ENCODE measurements at places on chromosomes 3 and 15.

DNA sequence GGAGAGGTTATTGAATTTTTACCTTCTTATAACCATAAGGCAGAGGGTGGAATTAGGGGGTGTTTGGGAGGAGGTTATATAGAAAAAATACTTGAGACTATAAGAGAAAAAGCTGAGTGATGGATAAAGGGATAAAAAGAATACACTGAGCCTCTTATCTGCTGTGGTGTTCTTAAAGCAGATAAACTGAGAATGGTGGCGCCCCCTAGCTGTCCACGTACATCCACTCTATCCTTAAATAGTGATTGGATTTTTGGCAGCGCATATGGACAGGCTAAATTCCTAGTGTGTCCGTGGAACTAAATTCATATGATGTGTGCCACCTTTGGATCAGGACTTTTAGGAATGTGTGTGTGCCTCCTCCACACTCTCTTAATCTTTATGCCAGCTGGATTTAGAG, 121.1 kb downstream of the OXSM start:
- peak; percentile 21 for DNase-seq

- DNase-seq = no peak
Measured at GRCh38 chr3:56347219-56347871, 120.9 kb downstream of the ERC2 start.

GRCh38 chr3:150495563-150496168, 50.6 kb downstream of the SERP1 start:
- DNase-seq = no peak

- DNase-seq = no peak
Measured at GRCh38 chr3:42851228-42851834, 24.3 kb downstream of the CYP8B1 start.

- no peak for DNase-seq
Measured at GRCh38 chr3:140177943-140178342, 243.0 kb downstream of the CLSTN2 start.

GRCh38 chr3:180295811-180296210, 259.1 kb upstream of the PEX5L start:
- no peak for DNase-seq

GRCh38 chr3:29324180-29324651, 43.3 kb downstream of the RBMS3 start:
- DNase-seq = no peak

DNA sequence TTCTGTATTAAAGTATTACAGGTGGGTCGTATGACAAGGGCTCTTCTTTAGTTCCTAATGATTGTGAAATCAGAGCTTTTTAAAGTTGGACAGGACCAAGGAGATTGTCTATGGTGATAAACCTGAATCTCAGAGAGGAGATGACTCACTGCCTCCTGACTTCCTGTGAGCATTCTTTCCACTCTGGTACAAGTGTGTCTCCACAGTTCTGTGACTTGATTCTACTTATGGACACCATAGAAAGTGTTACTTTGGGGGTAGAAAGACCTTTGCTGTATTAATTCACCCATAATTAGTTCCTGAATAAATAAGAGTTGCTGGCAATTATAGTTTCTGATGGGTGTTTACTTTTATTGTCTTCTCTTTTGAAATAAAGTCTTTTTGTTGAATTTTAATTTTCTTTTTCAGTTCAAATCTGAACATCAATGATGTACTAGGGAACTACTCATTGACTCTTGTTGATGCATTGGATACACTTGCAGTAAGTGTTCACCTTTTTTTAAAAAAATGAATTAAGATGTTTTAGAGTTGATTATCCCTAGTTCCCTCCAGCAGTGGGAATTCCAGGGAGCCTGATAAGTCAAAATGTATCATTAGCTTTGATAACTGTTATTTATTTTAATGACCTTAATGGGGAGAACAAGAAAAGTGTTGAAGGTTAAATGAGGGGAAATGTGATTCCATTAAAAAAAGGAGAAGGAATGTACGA, 7.4 kb downstream of the EDEM1 start:
- DNase-seq = peak; percentile 34

DNA sequence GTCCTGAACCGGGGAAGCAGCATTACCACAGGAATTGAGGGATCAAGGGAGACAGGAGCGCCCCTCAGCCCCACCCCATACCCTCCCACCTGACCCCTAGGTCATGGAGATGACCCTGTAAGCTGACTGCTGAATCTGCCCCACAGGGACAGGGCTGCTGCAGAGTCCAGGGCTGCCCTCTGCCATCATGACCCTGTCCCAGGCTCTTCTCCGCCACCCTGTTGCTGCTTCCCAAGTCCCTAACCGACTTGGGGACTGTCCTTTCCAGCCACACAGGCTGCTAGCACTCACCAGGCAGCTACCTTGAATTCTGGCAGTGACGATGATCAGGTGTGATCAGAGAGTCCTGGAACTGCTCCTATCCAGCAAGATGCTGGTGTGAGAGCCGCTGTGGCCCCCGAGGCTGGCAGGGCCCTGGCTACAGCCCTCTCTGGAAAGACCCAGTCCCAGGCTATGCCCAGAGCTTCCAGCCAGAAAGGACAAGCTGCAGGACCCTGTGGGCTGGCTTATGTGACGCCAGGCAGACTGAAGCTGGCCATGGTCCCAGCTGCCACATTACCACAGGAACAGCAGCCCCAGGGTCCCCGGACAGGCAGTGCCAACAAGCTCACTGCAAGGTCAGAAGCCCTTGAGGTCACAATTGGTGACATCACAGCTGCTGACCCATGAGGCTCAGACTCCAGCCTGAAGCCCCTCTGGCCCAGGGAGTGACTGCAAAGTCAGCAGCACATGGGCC, at the start of gene C3orf22:
Gene C3orf22, minus strand, starts transcription at position 597 of the 736 bp plus-strand sequence. CDS start 5,542 bp downstream, outside the sequence.
- no peak for DNase-seq

- DNase-seq = peak; percentile 62
Measured at GRCh38 chr3:122560680-122561079, 3.4 kb downstream of the PARP9 start.

DNA sequence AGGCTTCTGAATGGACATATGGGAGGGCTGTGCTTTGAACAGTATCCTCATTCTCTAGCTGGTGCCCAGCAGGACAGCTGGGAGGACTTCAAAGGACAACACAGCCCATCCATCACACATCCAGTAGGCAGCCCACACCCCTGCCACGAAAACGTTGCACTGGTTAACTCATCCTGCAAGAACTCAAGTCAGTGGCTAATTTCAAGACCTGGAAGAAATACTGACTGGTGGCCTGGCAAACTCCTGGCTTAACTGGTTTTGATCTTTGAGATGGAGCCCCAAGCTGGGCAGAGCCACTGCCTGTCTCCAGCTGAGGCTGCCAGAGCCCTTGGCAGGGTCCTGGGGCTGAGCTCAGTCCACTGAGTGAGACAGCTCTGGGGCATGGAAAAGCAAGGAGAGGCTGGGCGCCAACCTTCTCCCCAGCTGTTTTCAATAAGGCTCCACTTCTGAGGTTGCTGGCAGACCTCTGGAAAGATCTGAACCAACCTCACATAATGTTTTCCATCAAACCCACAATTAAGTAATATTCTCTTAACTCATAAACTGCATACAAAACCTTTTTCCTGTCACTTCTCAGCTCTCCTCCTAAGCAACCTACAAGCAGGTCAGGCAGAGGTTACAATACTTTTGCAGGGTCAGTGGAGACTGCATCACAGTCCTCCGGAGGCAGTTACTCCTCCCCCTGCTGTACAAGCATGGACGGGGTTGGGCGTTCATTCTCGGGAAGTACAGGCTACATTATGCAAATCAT, 110.3 kb downstream of the MYLK start:
- no peak for DNase-seq

- no peak for DNase-seq
Measured at GRCh38 chr15:88617790-88618189, 3.4 kb upstream of the AEN start.

- DNase-seq = no peak
Measured at GRCh38 chr3:24363242-24363641, 131.4 kb downstream of the THRB start.

- DNase-seq = no peak
Measured at GRCh38 chr3:13877911-13878280, 2.0 kb downstream of the WNT7A start.

DNA sequence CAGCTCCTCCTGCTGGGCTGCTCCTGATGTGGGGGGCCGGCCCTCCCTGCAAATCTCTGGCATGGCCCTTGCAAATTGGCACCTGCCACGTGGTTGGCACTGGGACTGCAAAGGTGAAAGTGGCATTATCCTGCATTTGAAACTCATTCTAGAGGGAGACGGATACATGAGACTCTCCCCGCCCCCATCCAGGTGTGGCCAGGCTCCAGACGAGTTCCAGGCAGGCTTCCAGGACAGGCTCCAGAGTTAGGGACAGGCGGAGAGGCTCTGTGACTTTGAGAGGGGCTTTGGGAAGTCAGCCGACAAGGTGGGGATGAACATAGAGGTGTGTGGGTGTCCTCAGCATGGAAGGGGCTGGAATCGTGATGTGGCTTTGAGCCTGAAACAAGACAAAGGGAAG, 178.5 kb downstream of the APBA2 start:
- DNase-seq = no peak

- no peak for DNase-seq
Measured at GRCh38 chr15:63818191-63818590, 15.6 kb downstream of the HERC1 start.

GRCh38 chr15:78306176-78306774, 6.9 kb upstream of the SKIC8 start:
- DNase-seq = no peak

- DNase-seq = no peak
Measured at GRCh38 chr3:104596054-104596453, 770.7 kb upstream of the ALCAM start.

DNA sequence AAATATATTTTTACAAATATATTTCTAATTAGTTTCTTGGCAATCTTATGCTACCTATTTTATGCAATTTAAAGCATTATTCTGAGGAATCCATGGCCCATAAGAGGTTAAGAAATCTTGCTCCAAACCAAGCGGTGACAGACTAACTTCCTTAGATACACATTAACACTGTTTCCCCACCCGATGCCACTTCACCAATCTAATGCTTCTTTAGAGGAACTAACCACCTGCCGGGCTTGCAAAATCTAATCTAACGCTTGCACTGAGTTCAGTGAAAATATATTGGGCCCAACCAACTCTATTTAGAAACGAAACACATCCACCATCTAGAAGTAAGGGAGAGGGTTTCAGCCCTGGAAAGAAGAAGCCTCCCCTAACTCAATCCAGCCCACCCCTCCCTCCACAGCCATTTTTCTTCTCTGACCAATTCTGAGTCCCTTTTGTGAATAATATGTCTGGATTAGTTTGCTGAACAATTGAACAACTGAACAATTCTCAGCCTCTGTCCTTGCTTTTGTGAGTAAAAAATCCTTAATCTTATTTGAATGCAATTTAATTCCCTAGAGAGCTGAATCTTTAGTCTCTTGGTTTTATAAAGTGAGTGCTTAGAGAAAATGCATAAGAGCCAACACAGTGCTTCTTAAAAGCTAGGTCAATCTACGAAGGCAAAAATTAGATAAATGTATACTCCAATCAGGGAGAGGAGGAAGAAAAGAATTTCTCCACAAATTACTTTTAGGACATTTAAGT, 150.4 kb upstream of the ADAMTS9 start:
- DNase-seq = no peak

- DNase-seq = no peak
Measured at GRCh38 chr3:172325461-172325860, 122.8 kb downstream of the GHSR start.

DNA sequence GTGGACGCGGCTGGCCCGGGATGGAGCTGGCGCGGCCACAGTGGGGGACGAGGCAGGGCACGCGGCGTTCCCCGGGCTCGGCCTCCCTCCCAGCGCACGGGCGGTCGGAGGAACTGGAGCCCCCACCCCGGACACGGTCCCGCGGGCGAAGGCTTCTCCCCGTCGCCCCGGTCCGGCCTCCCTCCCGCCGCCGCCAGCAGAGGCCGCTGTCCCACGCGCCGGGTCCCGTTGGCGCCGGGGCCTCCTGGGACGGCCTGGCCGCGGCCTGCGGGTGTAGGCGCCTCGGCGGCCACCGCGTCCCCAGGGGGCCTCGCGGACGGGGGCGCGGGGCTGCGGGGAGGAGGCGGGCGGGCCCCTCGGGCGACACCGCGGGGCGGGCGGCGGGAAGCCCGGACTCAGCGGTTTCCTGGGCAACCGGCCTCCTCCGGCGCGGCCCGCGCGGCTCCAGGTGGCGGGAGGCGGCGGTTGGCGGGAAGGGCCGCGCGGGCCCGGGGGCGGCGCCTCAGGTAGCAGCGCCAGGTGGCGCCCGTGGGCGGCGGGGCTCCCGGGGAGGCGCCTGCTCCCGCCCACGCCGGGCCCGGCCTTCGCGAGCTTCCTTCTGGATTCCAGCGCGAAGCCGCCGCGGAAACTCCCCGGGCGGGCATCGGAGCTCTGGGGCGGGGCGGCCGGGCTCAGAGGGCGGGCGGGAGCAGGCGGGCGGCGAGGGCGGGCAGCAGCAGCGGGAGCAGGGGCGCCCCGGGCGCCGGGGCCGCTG, 26.7 kb downstream of the MELTF start:
- peak; percentile 83 for DNase-seq

- DNase-seq = no peak
Measured at GRCh38 chr3:17258823-17259436, 374.2 kb downstream of the PLCL2 start.

GRCh38 chr3:172167892-172168648, 128.7 kb downstream of the FNDC3B start:
- no peak for DNase-seq

DNA sequence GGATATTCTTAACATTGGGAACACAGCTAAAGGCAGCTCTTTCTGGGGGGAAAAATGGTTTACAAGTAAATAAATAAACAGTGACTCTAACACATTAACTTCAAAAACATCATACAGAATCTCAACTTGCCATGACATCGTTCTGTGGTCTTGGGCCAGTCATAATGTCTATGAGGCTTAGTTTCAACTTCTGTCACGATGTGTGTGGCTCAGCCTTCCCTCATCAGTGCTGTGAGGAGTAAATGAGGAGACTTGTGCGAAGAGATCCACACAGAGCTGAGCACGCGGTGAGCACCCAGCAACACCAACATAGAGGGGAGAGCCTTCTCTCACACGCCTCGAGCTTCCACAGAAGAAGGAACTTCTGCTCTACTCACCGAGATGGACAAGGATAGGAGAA, 49.0 kb downstream of the DZIP1L start:
- no peak for DNase-seq

DNA sequence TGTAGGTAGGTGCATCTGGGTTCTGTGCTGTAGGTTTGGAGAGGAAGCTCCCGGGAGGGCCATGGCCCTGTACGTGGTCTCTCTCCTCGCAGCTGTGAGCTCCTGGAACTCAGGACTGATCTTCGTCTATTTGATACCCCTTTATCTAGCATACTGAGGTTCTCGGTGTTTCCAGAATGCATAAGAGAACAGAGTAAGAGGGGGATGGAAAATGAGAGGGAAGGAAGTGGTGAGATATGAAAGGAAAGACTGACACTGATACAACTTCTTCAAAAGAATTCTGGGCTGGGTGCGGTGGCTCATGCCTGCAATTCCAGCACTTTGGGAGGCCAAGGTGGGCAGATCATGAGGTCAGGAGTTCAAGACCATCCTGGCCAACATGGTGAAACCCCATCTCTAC, 90.7 kb downstream of the CHRD start:
- no peak for DNase-seq

- no peak for DNase-seq
Measured at GRCh38 chr15:43251185-43251870, 15.4 kb downstream of the TGM5 start.

DNA sequence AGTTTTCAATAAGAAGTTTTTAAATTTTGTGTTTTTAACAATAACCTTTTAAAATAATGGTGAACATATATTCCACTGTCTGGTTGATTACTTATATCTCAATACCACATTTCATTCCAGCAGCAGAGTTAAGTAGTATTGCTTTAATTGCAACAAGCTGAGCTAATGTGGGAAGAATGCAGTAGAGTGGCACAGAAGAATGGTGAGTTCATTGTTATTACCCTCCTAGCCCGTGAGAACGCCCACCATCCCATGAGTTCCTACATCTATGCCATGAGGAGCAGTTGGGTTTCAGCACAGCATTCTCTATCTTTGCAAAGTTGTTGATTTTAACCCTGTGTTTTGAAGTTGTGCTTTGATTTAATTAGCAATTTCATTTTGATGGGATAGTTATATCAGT, 17.8 kb upstream of the NR2E3 start:
- no peak for DNase-seq
